ENCODE measurements at places on chromosomes 7 and 10. TPM values are rescaled to one million over a fixed set of nuclear protein-coding genes. Genes with fewer than 3 reads are reported as not detected.

LIPF gene
- not detected for total RNA-seq

ZNF248 gene
- total RNA-seq, result not detected

ANKRD2 gene
- not detected for total RNA-seq

UCN3 gene
- total RNA-seq, result not detected

TCAF2 gene
- total RNA-seq, result 0.07 TPM

NRAP gene
- total RNA-seq, result not detected

SMKR1 gene
- total RNA-seq, result not detected

GRCh38 chr10:77989081-77989724 is 40.1 kb downstream of the POLR3A start:
- no peak for DNase-seq

DNA sequence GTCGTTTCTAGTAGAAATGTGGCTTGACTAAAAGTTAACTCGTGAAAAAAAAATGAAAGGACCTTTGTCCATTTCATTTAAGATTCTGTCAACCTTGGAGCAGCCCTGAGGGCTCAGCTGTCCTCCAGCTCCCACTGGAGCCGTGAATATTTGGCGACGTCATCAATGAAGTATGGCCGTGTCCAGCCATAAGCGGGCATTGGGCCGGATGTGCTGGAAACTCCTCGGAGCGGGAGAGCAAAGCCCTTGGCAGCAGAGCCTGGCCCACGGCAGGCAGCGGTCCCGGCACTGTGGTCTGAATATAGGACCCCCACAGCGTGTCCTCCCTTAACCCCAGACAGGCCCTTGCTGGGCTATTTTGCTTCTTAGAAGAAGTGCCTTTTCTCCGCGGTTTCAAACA is 50.0 kb downstream of the JAKMIP3 start:
- DNase-seq, result no peak

DNA sequence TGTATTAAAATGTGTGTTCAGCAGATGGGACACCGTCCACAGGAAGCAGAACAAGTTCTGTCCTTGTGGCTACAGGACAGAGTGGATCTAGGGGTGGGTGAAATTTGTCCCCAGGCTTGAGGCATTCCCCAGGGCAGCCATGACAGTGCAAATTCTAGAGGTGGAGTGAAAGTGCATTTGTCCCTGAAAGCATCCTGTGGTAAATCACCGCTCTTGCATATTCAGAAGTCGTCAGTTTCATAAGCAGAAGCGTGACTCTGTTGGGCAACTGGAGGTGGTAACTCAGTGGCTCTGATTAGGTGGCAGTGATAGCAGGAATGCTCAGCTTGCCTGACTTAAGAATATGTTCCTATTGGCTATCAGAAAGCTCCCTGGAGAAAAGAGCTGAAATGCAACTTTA is 96.6 kb downstream of the SNX10 start:
- no peak for DNase-seq

- DNase-seq, result peak; percentile 64
Measured at GRCh38 chr10:120824881-120825309, 26.3 kb upstream of the WDR11 start.

DNA sequence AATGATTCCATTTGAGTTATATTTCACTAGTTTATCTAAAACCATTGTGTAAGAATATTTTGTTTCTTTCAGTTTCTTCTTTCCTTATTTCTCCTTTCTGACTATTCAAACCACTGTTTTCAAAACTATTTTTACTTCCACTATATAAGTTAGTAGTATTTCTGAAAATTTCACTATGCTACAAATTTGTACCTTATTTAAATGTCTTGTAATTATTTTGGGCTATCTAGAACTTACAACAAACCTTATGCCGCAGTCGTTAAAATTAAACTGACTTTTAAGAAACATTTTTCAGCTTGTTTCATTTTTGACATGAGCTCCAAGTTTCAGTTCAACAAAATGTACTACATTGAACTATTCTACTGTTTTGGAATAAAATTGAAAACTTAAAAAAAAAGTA is 1.8 kb downstream of the TFEC start:
- DNase-seq, result no peak

DNA sequence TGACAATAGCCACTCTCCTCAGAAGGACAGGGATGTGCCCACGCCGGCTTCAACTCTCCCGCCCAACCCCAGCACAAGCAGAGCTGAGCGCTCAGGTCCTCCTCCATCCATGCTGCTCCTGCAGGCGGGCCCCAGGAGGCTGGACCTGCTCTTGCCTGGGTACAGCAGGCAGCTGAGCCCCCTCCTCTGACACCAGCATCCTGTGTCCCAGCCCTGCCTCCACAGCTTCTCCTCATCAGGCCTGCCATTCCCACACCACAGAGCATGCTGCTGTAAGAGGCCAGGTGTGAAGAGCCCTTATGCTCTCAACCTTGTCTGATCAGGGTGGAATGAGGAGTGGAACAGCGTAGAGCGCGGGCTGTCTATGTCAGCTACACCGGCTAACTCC is 302.2 kb downstream of the PTPRN2 start:
- DNase-seq, result no peak

- DNase-seq, result no peak
Measured at GRCh38 chr7:26267601-26268166, 24.0 kb upstream of the SNX10 start.

DNA sequence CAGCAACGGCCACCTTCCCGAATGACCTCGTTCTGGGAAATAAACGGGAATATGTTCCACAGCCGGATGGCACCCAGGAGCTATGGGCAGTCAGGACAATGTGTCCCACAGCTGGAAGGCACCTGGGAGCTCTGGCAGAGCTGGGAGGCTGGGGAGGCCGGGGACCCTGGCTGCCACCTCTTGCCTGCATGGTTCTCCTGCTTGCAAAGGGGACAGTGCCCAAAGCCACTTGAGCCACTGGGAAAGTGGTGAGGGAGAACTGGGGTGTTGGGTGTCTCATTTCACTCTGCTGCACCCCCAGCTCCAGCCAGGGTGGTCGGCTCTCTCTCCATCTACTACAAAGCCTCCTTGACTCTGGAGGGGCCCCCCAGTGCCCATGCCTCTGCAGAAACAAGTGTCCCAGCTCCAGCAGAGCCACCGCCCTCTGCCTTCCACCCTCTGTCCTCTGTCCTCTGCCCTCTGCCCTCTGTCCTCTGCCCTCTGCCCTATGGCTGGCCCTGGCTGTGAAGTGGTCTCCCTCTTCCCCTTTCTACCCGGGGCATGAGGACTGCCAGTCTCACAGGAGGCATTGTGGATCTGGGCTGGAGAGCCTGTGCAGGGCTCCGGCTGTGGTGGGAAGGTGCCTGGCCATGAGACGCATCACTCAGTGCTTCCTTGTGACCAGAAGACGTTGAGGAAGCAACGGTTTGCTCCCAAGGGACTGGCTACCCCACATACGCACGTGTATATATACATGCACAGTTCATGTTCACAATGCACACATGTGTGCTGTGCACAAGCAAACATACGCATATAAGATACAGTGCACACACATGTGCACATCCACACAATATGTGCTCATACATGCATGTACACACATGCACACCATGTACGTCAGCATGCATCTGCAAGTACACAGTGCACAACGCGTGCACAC is 21.5 kb upstream of the INPP5A start:
- peak; percentile 43 for DNase-seq

GRCh38 chr7:96837593-96837992 is 127.9 kb upstream of the SEM1 start:
- DNase-seq, result no peak

- DNase-seq, result no peak
Measured at GRCh38 chr10:89894051-89894450, 192.7 kb downstream of the KIF20B start.

DNA sequence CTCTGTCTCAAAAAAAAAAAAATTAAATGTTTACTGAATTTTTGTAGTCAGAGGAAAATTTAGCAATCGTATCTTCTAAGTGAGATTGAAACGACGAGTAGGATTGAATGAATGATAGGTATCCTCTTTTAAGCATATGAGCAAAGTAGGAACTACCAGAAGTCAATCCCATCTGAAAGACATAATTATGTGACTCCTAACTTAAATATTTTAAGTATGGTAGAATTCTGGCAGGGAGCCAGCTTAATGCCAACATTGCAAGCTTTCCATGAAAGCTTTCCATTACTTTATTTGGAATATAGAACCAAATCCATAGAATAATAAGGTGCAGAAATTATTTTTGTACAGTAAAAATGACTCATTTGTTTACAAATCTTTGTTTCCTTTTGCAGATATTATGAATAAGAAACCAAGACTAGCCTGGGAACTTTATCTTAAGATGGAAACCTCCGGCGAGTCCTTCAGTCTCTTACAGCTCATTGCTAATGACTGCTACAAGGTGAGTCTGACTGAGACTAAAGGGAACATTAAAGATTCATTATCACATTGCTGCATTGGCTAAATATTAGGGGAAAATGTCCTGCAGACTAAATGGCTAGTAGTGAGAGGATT is 50.2 kb upstream of the UBN2 start:
- DNase-seq, result no peak

- DNase-seq, result peak; percentile 26
Measured at GRCh38 chr10:57579926-57580325, 687.8 kb downstream of the IPMK start.

GRCh38 chr7:22858640-22859561 is 36.3 kb upstream of the TOMM7 start:
- no peak for DNase-seq

- DNase-seq, result no peak
Measured at GRCh38 chr10:33298893-33299292, 35.6 kb downstream of the NRP1 start.

- DNase-seq, result no peak
Measured at GRCh38 chr10:5584895-5585516, 60.2 kb downstream of the CALML3 start.

DNA sequence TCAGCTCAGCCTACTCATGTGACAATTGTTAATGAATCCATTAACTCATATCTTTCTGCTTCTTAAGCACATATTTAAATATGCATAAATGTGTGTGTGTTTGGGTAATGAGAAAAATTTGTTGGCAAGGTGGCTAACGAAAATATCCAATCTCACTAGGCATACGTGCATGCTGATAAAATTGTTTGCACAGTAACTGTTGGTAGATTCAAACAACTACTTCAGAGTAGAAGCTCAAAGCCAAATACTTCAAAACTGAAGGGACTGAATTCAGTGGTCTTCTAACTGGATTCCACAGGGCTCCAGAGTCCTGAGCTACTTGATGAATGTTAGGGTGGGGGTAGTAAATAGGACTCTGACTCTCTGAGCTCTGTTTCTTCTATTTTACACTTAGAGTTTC is 757.0 kb downstream of the GRM8 start:
- DNase-seq, result no peak

- no peak for DNase-seq
Measured at GRCh38 chr7:68205826-68206225, 1209.2 kb downstream of the TYW1 start.

DNA sequence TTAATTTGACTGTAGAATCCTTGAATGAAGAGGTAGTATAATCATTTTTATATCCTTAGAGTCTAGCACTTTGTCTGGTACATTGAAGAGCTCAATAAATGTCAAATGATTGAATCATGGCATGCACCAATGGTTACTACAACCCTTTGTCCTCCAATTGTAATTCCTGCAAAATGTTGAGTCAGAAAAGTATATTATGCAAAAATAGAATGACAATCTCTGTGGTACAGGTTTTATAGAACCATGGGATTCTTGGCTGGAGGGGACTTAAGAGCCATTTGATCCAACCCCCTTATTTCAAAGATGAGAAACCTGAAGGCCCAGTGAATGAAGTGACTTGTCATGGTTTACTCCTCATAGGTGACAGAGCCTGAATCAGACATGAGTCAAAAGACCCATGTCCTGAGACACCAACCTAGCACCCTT is 30.9 kb upstream of the SMKR1 start:
- no peak for DNase-seq

DNA sequence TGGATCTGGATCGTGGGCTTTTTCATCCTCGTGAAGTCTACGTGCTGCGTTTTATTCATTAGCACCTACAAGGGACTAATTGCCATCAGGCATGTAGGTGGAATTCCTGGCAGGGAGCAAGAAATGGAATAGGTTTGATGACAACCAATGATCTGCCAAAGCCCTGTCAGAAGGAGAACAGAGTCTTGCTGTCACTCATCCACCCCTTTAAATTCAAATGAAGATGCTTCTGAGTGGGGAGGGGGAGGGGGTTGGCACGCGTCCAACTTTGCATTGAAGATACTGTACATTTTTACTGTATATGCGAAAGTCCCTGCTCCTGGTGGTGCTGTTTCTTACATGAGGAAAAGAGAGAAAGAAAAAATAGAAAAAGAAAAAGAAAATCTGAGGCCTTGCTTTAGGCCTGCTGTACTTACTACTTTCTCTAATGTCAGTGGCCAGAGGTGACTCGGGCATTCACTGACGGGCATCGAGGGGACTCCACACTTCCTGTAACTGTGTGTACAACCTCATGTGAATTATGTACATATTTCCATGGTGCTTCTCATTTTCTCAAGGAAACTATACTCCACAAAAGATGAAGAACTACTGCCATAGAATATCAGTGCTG is 569.1 kb downstream of the INHBA start:
- DNase-seq, result no peak

DNA sequence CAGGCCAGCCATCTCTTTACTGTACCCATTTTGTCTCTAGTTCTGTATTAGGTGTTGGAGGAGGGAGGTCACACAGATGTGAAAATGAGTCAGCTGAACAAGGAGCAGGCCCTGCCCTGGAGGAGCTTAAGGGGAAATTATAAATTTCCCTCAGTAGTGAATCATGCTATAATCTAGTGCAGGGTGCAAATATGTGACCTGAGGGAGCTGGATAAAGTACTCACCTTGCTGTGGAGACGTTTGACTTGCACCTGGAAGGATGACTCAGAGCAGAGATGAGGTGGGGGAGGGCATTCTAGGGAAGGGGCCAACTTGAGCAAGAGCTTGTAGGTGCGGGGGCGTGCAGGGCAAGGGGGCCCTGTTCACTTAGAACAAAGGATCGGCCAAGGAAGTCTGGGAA is 610.6 kb downstream of the SDK1 start:
- no peak for DNase-seq
